HFF-Myc (cell line): ENCODE measurements at places on chromosomes 4 and X.

DNA sequence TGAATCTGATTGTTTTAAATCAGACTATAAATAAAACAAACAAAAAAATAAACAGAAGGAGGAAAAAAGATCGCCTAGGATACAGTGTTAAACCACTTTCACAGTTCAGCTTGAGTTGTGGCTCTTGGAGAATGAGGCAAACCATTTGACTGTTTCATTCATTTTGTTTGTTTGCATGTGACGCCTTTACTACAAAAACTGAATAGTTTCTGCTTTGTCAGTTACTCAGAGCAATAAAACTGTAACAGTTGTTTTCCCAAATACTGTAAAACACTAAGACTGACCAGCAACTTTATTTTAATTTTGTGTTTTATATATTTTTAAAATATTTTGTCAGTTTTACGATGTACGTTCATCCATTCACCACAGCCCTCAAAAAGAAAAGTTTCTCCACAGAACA, 214.5 kb downstream of the FBXW7 start:
- DNase-seq: no peak

DNA sequence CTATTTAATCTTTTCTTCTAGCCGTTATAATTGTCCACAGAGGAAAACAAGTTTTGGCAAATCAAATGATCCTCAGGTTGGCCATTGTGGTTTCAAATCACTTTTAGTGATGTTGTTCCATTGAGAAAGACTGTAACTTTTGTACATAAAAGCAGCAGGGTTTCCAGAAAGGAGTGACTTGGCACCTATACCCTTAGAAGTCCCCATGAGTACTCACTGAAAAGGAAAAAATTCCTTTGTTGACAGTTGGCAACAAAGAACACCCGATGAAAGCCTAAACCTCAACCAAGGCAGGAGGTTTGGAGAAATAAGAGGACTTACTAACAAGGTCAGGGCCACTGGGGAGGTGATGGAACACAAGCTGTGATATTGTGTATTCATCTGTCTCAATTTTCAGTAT, 474.4 kb downstream of the RAPGEF2 start:
- DNase-seq: no peak

GRCh38 chr4:15320121-15320678, 107.6 kb upstream of the C1QTNF7 start:
- no peak for DNase-seq

- no peak for DNase-seq
These were observed 201.6 kb downstream of the PACRGL start for GRCh38 chr4:20901851-20902250.
